ENCODE measurements at places on chromosomes 7 and 10. TPM values are rescaled to one million over a fixed set of nuclear protein-coding genes. Genes with fewer than 3 reads are reported as not detected.

ASZ1 gene
- not detected for polyA plus RNA-seq

OR2A12 gene
- not detected for polyA plus RNA-seq

UPK3B gene
- polyA plus RNA-seq = 11.8 TPM

CFAP46 gene
- polyA plus RNA-seq = not detected

Data from urinary bladder (tissue), 4 donors.